ENCODE measurements at places on chromosomes 12 and 14.

DNA sequence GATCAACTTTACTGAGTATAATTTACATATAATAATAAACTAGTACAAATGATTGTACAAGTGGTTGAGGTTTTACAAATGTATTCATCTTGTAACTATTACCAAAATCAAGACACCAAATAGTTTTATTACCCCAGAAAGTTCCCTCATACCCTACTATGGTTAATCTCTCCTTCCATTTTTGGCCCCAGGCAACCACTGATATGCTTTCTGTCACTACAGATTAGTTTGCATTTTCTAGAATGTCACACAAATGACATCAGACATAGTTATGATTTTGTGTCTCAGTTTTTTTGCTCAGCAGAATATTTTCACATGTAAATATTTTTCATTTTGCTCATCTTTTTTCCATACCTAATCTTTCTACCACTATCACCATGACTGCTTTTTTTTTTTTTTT, 49.1 kb downstream of the TMX1 start:
- DNase-seq, result no peak

DNA sequence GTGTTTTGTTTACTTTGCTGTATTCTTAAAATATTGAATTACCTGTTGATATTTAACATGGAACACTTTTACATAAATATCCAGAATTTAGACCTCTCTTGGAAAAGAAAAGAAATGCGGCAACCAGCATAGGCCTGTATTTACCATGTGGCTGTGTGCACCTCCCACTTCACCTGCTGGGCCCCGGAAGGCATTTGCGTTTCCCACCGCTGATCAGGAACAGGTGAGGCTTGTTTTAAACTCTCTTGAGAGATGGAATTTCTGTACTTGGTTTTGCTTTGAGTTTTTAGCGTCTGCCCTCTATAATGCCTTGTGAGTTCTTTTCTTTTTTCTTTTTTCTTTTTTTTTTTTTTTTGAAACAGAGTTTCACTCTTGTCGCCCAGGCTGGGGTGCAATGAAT, 124.2 kb downstream of the GLT1D1 start:
- no peak for DNase-seq

GRCh38 chr14:49506650-49507049, 79.5 kb downstream of the RPS29 start:
- no peak for DNase-seq

DNA sequence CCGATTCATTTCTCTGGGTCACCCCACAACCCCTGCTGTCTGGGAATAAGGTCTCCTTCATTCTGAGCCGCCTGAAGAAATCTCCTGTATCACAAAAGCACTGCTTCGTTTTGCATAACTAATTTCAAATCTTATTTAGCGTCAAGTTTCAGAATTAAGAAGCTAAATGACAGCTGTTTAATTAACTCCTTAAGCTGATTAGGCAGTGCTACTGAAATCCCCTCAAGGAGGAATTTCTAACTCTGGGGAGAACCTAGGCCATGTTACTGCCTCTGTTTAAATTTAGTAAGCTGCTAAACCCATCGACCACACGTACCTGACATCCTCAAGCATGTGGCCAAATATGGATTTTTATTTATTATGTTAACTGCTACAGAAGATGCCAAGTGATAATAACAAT, 373.6 kb downstream of the GLT1D1 start:
- no peak for DNase-seq

GRCh38 chr14:55705651-55706364, 125.8 kb downstream of the KTN1 start:
- DNase-seq, result no peak

Data from stimulated activated CD8-positive, alpha-beta memory T cell treated with anti-CD3 and anti-CD28 coated beads, Interleukin-15, amount 100 ng/mL, for 1 hour (primary cell).